ENCODE measurements at places on chromosomes 2 and 18.

DNA sequence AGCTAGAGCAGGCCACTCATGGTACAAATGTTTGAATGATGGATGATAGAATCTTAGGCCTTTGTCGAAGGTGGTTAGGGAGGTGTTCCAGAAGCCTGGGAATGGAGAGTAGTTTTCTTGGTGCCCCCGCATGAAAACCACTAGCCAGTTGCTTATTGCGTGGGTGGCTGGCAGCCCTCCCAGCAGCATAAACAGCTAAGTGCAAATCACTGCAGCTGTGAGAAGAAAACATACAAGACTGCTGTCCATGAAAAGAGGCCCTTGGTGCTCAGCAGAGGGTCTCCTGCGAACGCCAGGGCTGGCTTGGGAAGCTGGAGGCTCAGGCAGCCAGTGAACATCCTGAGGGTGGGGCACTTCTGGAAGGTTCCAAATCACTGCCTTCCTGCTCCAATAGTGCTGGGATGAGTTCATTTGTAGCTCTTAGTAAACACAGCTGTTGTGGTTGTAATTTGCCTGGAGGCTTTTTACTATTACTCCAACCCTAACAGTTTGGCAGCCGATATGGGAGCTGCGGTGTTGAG is 118.8 kb downstream of the MGAT5 start:
- no peak for DNase-seq

DNA sequence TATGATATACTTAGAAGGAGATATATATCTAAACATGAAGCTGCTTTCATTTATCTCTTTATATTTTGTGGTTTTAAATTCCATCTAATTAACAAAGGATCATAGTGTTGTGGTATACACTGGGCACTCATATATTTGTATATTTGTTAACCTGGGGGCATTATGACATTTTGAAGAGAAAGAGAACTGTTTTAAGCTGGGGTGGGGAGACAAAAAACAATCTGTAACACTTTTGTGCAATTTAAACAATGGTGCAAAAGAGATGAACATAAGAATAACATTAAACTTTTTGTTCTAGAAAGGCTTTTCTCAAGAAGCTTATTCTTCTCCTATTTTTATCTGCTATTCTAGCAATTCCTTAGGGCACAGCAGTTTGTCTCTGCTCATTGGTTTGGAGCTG is 842.0 kb upstream of the CDH2 start:
- DNase-seq, result no peak

- no peak for DNase-seq
Observed at GRCh38 chr18:57084331-57085271, 62.3 kb upstream of the BOD1L2 start.

GRCh38 chr2:7083580-7084509 is 166.6 kb downstream of the RNF144A start:
- DNase-seq, result peak; percentile 31

GRCh38 chr2:172177581-172177980 is 74.9 kb upstream of the DLX2 start:
- no peak for DNase-seq

DNA sequence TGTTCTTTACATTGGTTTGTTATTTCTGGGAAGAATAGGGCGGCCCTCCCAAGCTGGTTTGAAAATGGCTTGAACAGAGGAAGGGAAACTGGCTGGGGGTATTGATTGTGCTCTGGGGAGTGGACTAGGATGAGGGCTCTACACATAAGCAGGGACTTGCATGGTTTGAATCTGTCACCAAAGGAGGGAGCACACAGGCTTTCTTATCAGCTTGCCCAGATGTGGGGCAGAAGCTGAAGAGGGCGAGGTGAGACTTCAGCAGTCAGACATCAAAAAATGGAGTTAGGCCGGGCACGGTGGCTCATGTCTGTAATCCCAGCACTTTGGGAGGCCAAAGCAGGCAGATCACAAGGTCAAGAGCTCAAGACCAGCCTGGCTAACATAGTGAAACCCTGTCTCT is 7.2 kb upstream of the RAB12 start:
- no peak for DNase-seq

GRCh38 chr18:50721451-50722120 is 98.2 kb downstream of the MRO start:
- no peak for DNase-seq

DNA sequence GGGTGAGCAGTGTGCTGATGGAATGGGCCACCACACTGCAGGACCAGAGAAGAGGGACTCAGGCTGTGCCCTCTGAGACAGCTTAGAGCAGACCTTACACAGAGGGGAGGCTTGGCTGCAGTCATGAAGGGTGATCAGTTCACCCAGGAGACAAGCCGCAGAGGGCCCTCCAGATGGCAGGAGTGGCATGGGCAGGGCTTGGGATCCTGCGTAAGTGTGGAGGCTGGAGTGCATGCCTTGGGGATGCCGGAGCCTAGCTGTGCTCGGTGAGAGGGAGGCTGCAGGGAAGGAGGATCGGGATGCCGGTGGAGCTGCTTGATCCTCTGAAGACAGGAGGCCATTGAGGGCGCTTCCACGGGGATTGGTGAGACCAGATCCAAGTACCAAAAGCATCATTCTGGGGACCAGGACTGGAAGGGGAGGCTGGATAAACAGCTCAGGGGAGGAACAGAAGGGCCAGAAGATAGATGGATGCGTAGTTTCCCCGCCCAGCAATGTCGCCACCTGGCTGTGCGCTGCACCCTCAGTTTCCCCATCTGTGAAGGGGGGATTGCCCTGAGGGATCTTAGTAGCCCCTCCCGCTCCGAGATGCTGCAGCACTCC is 163.4 kb downstream of the INHBB start:
- no peak for DNase-seq

GRCh38 chr2:157800838-157801495 is 75.2 kb downstream of the ACVR1 start:
- DNase-seq, result no peak

DNA sequence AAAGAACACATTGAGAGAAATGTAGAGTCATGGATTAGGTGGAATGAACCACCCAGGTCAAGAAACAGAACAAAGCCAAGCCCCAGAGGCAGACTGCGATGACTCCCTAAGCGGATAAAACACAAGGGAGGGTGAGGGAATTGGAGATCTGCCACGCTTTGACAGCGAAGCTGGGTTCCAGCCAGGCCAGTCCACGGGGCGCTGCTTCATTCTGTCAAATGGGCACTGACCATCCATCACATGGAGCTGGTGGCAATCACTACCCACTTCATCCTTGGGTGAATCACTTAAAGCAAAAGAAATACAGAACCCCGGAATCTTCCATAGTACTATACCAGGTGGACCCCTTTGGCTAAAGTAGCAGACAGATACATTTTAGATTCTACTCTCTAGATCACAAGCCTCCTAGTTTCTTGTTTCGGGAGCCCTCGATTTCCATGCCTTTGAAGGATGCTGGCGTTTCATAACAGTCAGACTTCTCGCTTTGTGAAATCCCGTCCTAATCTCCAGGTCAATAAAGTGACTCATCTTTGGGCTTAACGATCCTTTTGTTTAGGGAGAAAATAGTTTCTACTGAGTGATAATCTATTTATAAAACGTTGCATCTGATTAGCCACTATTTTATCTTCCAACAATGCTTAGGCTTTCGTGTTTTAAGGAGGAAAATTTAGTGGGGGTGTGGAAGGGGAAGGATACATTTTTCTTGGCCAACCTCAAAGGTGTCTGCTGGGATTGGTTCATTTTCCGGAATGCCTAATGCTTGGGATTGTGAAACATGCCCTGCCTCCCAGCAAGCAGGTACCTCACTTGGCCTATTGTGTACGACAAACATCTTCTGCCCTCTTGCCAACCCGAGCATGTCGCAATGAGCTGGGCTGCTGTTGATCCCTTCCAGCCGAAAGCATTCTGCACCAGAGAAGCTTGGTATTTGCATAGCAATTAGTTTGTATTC is 44.1 kb upstream of the HDAC4 start:
- no peak for DNase-seq

- no peak for DNase-seq
Observed at GRCh38 chr2:96848264-96848663, 4.4 kb upstream of the ANKRD23 start.

DNA sequence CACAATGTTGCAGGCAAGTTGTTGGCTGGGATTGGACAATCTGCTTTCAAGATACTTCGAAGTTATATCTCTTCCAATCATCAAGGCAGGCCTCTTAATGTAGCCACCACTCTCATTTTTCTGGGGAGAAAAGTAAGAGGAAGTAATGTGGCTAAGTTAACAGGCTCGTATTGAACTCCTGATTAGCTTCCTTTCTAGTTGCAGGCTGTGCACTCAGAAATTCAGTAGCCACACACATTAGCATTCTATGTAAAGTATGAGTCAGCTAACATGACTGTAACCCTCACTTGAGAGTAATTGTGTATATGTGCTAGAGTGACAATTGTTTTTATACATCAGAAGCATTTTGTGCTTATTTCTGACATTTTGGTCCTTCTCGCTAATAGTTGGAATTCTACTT is 3.3 kb downstream of the TWSG1 start:
- DNase-seq, result no peak

DNA sequence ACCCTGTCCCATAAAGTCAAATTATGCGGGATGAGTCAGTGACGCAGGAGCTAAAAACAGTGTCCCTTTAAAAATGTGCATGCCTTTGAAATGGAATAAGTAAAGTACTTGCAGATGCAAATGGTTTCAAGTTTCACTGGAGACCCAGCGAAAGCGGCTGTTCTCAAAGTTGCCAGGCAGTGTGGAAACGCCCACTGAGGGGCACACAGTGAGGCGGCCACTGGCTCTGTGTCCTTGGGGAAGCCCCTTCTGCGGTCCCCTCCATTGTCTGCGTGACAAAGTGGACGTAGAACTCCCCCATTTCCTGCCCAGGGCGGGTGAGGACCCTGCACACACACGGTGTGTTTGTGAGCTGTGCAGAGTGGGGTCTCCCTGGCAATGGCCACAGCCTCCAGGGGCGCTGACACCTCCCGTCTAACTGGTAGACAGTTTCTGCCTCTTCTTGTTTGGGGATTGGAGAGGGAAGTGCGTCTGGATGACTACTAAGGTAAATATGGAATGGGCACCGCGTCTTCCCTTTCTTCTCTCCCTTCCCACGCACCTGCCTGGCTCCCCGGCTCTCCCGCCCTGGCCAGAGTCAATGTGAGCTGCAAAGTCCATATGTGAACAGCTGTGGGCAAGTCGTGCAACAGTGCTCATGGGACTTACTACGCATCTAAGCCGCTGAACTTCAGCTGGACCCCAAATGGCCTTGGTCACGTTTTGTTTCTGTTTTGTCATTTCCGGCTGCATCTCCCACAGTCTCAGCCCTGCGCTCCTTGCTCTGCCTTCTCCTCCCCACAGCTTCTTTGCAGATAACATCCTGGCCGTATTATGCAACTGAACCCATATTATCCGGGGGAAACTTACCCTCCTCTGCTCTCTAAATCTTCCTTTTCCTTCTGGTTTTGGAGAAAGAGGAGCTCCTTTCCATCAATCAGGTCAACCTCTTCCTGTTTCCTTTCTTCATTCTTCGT is 33.7 kb upstream of the ZNF516 start:
- no peak for DNase-seq

- no peak for DNase-seq
Observed at GRCh38 chr2:74725287-74725686, 71.2 kb downstream of the SEMA4F start.

DNA sequence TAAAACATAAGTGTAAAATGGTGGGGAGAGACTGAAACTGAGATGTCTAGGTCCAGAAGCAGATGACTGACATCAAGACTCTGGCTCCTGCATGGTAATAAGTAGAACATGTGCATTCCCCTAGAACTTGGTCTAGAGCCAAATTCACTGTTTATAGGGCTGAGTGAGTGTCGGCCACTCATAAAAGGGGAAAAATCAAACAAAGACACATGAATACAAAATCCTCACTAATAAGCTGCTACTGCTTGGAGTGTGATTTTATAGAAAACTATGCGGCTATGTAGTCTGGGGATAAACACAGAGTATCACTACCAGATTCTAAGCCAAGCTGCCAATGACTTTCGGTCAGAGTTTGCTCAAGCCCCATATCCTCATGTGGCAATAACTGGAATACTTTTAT is 1080.8 kb upstream of the DDX18 start:
- no peak for DNase-seq

- DNase-seq, result no peak
Observed at GRCh38 chr2:59206361-59206760, 965.2 kb upstream of the FANCL start.

GRCh38 chr2:237952851-237953250 is 14.0 kb upstream of the UBE2F start:
- DNase-seq, result no peak

GRCh38 chr18:28723506-28723905 is 546.6 kb upstream of the CDH2 start:
- no peak for DNase-seq

DNA sequence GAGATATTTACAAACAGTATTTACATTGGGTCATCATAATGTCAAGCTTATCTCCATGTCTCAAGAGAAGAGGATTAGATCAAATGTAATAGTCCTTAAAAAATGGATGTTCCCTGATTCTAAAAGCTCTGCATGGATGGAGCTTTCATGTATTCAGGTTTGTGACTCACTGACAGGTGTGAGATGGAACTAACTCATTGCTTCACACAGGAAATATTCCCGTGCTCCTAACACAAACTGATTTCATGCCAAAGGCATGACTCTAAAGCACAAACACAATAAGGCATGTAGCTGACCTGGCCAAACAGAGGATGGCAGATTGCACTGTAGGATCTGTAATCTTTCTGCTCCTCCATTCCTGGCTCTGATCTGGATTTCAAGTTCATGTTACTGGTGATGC is 110.0 kb downstream of the ALK start:
- DNase-seq, result no peak

GRCh38 chr2:27122791-27123190 is 824 bp upstream of the ABHD1 start:
- DNase-seq, result no peak
